Glomerular endothelial cell (primary cell): ENCODE measurements at places on chromosomes 12 and 14. TPM values are rescaled to one million over a fixed set of nuclear protein-coding genes. Genes with fewer than 3 reads are reported as not detected.
A peak's percentile ranks its signal among the peaks of the same experiment; 100 is the strongest.

FAM90A1 gene
- 0.06 TPM in 1 of 2 replicates, not detected in the other for total RNA-seq

DNAI7 gene
- total RNA-seq: not detected in 2 replicates

LRCOL1 gene
- not detected in 2 replicates for total RNA-seq

GPR84 gene
- not detected in 2 replicates for total RNA-seq

GCN1 gene
- 66.9 and 96.0 TPM in 2 replicates for total RNA-seq

ACSM4 gene
- total RNA-seq: not detected in 2 replicates

DNA sequence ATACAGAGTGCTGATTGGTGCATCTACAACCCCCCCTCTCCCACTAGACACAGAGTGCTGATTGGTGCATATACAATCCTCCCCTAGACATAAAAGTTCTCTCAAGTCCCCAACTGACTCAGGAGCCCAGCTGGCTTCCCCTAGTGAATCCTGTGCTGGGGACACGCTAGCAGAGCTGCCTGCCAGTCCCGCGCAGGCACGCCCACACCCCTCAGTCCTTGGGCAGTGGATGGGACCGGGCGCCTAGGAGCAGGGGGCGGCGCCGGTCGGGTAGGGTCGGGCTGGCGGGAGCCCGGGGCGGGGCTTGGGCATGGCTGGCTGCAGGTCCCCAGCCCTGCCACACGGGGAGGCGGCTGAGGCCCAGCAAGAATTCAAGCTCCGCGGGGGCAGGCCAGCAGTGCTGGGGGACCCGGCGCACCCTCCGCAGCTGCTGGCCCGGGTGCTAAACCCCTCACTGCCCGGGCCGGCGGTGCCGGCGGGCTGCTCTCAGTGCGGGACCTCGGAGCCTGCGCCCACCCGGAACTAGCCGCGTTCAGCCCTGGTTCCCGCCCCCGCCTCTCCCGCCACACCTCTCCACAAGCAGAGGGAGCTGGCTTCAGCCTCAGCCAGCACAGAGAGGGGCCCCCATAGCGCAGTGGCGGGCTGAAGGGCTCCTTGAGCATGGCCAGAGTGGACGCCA is 64.3 kb upstream of the DDHD1 start:
- DNase-seq: no peak

- no peak for DNase-seq
Measured at GRCh38 chr12:6178981-6179761, 21.0 kb upstream of the CD9 start.

DNA sequence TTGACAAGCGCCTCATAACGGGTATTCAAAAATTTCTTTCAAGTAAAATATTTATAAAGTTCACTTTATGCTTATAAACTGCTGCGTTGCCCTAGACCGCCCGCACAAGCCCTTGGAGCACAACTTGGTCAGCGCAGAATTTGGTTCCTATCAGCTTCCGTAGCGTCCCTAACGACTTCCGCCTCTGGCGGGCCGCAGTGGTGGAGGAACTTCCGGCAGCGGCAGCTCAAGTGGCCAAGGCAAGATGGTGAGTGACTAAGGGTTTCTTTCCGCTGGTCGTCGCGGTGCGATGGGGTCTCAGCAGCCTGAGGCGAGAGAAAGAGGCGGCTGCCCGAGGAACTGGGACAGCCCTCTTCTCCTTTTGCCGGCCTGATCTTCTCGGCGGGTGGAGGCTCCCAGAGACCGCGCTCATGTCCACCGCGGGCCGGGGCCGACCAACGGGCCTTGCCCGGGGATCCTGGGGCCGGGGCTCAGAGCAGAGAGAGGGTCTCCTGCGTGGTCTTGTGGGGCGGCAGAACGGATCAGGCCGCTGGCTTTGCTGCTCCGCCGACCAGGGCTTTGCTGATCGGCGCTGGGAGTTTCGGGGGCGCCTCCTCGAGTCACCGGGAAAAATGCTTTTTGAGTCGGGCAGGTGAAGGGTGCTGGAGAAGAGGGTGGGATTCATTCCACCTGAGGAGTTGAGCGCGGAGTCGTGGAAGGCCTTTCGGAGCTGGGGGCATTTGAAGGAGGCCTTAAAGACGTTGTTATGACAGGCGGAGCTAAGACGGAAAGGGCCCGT is at the start of gene PSMC1:
Gene PSMC1 (plus strand): TSS at position 200 of the 778 bp plus-strand sequence. CDS start 45 bp downstream, at position 245.
- DNase-seq: peak; percentile 78

GRCh38 chr12:110744151-110744571 is 1.5 kb upstream of the PPP1CC start:
- DNase-seq: no peak

DNA sequence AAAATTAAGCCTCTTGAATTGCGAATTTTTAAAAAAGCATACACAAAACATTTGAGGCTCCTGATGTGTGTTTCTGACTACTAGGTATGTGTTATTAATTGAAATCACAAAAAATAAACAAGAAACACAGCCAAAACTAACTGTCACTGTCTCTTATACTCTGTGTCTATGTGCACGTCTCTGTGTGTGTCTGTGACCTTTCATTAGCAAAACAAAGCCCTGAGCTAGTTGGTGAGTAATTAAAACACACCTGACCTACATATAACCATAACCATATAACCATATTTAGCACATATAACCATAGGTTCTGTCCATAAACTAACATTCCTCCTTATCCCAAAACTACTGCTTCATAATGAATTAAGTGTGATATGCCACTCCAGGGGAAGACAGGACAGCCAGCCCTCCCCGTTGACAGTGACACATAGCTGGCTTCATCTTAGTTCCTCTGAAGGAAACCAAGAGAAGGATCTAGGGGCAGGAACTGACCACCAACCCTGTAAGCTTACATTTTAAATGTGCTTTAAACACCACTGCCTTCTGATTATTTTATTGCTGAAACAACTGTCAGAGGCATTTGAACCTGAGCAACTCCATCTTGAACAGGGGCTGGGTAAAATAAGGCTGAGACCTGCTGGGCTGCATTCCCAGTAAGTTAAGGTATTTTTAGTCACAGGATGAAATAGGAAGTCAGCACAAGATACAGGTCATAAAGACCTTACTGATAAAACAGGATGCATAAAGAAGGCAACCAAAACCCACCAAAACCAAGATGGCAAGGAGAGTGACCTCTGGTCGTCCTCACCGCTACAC is 106.7 kb downstream of the PPP2R5E start:
- no peak for DNase-seq

- no peak for DNase-seq
Measured at GRCh38 chr12:70659077-70659606, 21.9 kb upstream of the PTPRB start.

DNA sequence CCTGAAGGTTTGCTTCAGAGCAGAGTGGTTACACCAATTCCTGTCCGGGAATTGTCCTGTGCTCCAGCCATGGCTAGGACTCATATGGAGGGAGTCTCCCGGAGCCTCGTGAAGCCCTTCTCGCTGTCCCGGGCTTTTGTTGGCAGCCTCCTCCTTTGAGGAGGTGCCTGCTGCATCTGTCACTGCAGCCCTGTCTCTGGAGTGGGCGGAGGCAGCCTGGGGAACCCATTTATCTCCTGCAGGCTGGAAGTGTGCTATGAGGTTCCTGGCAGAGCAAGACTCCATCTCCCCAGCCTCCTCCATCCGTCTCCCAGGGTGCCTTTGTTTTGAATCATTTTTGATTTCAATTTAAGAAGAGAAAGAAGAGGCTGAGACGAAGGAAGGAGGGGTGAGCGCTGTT is 355.3 kb downstream of the GLT1D1 start:
- no peak for DNase-seq

- DNase-seq: no peak
Measured at GRCh38 chr12:116125956-116126566, 151.4 kb downstream of the MED13L start.

- no peak for DNase-seq
Measured at GRCh38 chr12:89134213-89134770, 218.0 kb downstream of the DUSP6 start.

DNA sequence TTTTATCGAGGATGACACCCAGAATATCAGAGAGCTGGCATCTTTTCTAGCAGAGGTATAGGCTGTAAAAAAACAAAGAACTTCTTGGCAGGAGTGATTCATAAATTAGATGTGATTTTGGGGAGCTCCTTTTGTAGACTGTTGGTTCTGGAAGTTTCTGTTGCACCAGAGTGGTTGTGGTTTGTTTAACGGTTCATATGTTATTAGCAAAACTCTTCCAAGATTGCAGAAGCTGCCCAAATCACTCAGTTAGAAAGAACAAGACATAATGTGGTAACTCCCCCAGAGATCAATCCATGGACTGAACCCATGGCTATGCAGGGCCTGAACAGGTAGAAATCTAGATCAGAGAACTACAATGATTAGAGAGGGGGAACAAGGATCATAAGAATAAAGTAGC is 6.7 kb upstream of the RNASE10 start:
- no peak for DNase-seq

- DNase-seq: no peak
Measured at GRCh38 chr12:90682398-90682797, 272.6 kb downstream of the CCER1 start.

DNA sequence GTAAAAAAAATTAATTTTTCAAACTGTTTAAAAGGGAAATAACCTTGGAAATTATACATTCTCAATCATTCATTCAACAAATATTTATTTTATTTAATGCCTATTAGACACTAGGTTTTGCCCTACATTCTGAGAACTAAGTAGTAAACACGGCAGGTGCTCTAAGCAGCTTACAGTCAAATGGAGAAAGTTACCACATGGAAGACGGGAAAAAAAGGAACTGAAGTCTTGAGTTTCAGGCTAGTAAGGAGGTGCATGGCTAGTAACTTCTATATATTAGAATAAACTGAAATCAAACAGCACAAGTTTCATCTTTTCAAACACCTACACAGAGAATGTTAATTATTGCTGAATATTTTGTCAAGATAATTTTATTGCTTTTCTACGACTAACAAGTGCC is 52.9 kb downstream of the C12orf42 start:
- DNase-seq: no peak

- no peak for DNase-seq
Measured at GRCh38 chr14:64706593-64707193, 2.5 kb downstream of the PLEKHG3 start.

DNA sequence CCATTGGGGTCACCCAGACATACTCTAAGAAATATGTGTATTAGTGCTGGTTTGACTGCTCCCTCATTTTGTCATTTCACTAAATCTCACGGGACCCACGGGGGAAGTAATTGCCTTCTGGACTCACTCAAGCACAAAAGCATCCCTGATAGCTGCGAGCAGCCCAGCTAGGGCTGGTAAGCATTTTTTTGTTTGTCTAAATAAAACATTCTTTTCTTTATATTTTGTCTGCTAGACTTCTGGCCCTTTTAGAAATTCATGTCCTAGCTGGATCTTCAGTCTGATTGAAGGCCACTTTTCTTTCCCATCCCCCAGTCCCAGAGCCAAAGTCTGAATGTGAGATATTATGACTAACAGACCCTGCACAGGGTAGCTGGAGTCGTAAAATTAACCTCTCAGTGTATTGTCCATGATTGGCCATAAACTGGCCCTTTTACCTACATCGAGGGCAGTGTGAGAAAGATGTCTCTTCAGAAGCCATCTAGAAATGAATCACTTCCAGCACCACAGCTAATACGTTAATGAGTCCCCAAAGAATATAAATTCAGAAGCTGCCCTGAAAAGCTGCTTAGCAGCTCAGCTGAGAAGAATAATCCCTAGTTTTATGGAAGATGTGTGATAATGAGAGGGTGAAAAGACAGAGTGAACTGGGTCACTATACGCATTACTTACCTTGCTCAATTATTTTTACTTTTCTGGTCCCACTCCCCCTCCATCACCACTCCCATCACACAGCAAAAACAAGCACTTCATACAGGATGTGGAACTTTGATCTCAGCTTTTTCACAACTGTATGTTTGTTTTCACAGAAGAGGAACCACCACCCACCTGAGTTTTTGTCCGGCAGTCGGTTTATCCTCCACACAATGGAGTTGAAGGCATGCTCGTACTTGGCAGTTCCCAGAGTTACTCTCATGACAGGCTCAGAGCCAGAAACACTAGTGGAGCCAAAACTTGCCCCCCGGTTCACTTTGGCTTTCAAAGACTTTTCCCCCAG is 55.6 kb upstream of the GTF2A1 start:
- no peak for DNase-seq

DNA sequence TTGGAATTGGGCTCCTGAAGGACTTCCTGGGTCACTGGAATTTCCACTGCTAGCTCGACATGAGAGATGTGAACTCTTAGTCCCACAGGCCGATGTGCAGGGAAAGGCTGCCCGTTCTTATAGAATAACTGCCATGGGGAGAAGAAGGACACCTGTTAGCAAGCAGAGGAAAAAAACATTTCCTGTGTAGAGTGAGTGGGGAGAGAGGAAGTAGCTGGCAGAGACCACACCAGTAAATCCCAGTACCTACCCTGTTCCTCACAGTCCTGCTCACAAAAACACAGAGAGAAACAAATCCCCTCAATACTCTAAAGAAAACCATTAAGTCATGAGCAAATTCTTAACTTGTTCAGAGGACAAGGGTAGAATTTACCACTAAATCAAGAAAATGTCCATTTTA is 29.5 kb downstream of the AREL1 start:
- no peak for DNase-seq

DNA sequence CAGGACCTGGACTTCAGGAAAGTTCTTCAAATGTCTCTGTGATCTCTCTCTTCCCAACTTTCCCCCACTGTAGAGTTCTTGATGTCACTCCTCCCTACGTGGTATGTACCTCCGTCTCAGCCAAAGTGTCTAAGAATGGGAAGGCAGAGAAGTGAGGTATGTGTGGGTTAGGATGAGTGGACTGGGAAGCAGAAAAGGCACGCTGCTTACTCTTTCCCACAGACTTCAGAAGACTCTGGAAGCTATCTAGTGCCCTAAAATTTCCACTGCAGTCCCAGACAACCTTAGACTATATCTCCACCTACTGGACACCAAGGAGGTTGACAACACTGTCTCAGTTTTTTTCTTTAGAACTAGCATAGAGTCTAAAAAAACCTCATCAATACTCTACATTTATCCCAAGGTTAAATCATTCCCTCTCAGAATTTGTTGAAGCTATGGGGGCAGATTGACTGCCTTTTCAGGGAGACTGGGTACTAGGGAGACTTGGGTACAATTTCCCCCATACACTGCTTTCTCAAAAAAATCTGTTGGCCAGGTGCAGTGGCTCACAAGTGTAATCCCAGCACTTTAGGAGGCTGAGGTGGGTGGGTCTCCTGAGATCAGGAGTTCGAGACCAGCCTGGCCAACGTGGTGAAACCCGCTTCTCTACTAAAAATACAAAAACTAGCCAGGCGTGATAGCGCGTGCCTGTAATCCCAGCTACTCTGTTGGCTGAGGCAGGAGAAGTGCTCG is 20.6 kb upstream of the ITGA5 start:
- DNase-seq: no peak

GRCh38 chr12:53048780-53049401 is 974 bp upstream of the TNS2 start:
- no peak for DNase-seq

DNA sequence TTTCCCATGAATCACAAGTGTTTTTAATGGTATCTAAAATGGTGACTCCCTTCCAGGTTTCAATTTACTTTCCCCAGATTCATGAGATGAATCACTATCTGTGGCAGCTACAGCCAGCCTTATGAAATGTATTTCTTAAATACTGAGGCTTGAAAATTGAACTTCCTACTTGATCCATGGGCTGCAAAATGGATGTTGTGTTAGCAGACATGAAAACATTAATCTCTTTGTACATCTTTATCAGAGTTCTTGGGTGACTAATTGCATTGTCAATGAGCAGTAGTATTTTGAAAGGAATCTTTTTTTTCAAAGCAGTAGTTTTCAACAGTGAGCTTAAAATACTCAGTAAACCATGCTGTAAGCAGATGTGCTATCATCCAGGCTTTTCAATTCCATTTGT is 250.8 kb downstream of the SLC6A15 start:
- DNase-seq: no peak

- no peak for DNase-seq
Measured at GRCh38 chr14:103161054-103161397, 37.8 kb downstream of the TNFAIP2 start.
